AG04450 (cell line): ENCODE measurements at places on chromosomes 5 and 9. TPM values are rescaled to one million over a fixed set of nuclear protein-coding genes. Genes with fewer than 3 reads are reported as not detected.

Gene TAF11L12
- polyA plus RNA-seq, result not detected in 2 replicates

Gene SLC25A2
- polyA plus RNA-seq, result not detected in 2 replicates

Gene MARVELD2
- 0.96 and 1.0 TPM in 2 replicates for polyA plus RNA-seq

Gene AGXT2
- not detected in 2 replicates for polyA plus RNA-seq

Gene CEL
- 0.24 and 0.41 TPM in 2 replicates for polyA plus RNA-seq

Gene TSSK1B
- 0.10 TPM in 1 of 2 replicates, not detected in the other for polyA plus RNA-seq

Gene SHISAL2B
- not detected in 2 replicates for polyA plus RNA-seq

Gene IFNB1
- not detected in 2 replicates for polyA plus RNA-seq

DNA sequence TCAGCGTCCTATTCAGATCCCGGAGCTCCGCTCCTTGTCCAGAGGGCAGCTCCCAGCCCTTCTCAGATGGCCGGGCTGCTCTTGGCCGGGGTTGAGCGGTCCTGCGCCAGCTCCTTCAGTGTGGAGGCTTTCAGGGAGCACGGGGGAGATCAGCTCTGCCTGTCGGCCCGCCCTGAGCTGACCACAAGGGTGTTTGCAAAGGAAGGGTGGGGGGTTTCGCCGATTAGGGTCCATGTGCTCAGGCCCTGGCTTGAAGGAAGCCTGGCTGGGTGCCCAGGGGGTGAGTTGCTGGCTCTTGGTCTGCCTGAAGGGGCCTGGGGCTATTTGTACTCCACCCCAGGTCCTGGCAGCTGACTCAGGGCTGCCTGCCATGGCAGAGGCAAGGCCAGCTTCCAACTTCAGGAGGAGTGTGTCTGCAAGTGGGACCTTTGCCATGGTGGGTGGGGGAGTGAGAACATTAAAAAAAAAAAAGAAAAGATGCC, 250.1 kb upstream of the KLF4 start:
- DNase-seq, result no peak

GRCh38 chr9:106621313-106622163, 241.4 kb upstream of the ZNF462 start:
- no peak for DNase-seq

DNA sequence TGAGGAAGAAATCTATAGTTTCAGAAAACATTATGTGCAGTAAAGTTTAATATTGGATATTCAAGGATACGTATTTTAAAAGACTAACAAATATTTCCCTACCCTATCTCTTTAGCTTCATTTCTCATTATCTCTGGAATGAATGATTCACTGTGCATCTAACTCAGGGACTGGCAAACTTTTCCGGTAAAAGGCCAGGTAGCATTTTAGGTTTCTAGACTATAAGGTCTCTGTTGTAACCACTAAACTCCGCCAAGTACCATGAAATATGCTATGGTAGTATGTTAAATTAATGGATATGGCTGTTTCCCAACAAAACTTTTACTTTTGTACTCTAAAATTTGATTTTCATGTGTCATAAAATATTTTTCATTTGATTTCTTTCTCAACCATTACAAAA, 13.2 kb downstream of the FEM1C start:
- DNase-seq, result no peak

DNA sequence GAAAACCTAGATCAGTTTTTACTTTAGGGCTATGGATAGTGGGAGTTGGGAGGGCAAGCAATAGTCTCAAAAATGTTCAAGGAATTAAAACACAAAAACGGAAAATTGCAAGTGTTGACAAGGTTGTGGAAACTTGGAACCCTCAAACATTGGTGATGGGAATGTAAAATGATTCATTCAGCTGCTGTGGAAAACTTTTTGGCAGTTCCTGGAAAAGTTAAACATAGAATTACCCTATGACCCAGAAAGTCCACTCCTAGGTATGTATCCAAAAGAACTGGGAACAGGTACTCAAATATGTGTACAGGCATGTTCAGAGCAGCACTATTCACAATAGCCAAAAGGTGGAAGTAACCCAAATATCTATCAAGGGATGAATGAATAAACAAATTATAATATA, 1.2 kb upstream of the MSANTD3 start:
- DNase-seq, result no peak

DNA sequence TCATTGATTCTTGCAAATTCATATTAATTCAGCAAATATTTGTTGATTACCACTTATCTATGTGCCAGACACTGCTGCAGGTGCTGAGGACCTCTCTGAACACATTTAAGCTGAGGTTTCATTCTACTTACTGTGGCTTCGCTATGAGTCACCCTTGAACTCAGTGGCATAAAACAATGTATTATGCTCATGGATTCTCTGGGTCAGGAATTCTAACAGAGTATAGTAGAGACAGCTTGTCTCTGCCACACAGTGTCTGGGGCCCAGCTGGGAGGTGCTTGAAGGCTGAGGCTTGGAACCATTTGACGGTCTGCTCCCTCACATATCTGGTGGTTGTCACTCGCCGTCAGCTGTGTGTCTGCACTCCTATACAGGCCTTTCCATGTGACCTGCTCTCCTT, 124.3 kb upstream of the NR3C1 start:
- DNase-seq, result no peak

- no peak for DNase-seq
Observed at GRCh38 chr5:32753765-32754164, 42.6 kb downstream of the NPR3 start.

DNA sequence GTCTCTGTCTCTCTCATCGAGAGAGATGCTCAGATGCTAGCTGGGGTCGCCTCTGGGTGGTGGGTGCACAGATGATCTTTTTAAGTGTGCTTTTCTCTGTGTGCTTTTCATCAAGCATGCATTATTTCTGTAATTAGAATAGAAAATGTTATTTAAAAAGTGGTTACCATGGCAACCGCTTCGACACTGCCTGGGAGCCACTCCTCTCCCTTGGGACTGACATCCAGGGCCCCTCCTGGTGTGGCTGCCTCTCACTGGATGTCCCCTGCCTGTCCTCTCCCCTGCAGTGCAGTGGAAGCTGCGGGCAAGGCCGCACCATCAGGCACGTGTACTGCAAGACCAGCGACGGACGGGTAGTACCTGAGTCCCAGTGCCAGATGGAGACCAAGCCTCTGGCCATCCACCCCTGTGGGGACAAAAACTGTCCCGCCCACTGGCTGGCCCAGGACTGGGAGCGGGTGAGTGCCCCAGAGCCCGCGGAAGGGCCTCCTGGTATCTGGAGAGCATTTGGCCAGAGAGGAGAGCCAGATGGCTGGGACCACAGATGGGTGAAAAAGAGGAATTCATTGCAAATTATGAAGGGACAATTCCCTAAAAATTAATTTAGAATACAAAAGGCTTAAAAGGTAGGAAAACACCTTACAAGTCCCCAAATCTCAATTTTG, 34.7 kb downstream of the ADAMTSL2 start:
- DNase-seq, result no peak

GRCh38 chr5:39452846-39453245, 28.1 kb upstream of the DAB2 start:
- peak; percentile 34 for DNase-seq

DNA sequence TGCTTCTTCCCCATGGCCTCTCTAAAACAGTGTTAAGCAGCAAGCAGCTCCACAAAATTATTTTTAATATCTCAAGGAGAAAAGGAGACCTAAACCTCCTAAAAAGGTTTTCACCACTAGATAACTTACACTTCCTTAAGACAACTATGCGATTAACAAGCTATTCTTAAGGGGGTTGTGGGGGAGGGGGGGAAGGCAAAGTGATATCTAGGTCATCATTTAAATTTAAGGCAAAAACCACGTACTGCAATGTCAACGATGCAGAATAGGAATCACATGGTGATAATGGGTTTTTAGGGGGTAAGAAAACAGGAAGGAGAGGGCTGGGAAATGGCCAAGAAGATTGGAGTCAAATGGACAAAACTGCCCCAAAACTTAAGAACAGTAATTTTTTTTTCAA, 32.6 kb downstream of the CSNK1A1 start:
- DNase-seq, result no peak

GRCh38 chr5:129973716-129974426, 69.6 kb downstream of the CHSY3 start:
- no peak for DNase-seq

DNA sequence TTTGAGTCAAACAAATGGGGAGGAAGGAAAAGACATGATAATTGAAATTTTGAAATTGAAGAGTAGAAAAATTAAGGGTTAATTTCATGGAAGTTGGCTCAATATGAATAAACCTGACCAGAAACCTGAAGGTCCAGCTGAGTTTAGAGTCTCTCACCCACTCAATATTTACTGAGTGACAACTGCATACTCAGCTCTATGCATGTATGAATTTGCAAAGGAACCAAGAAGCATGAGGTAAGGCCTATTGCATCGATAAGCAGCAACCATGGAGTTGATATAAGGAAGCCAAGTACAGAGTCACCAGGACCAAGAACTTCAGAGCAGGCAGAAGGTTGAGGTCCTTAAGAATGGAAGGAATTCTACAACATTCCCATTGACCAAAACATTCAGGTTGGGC, 163.4 kb downstream of the SEMA5A start:
- no peak for DNase-seq

GRCh38 chr5:143041972-143042770, 272.0 kb downstream of the ARHGAP26 start:
- no peak for DNase-seq
